Inflammatory macrophage (primary cell): ENCODE measurements at places on chromosomes 11 and 22.

DNA sequence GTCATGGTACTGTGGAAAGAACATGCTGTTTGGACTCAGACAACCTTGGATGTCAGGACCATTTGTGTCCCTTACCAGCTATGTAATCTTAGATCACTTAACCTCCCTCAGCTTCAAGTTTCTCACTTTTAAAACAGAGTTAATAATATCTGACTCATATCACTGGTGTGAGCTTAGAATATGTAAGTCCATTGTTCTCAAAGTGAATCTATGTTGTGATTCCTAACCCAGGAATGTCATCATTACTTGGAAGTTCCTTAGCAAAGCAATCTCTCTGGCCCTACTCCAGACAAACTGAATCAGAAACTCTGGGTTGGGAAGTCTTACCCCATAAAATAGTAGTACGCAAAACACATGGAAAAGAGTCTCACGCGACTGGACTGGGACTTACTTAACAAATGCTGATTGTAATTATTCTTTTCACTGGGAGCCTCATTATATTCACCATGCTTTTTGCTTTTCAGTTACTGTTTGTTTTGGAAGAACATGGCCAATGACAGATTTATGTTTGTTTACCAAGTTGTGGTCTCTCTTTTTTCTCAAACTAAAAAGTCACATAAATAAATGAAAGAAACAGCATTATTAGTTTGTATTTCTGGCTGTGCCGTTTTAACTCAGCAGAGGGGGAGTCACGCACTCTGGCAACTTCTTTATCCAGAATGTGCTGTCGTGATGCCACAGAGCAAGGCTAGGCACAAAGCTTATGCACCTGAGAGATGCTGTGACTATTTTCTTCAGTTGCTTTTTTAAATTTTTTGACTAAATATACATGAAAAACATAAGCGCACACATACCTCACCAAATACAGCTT, 217.7 kb upstream of the CTSC start:
- no peak for DNase-seq

DNA sequence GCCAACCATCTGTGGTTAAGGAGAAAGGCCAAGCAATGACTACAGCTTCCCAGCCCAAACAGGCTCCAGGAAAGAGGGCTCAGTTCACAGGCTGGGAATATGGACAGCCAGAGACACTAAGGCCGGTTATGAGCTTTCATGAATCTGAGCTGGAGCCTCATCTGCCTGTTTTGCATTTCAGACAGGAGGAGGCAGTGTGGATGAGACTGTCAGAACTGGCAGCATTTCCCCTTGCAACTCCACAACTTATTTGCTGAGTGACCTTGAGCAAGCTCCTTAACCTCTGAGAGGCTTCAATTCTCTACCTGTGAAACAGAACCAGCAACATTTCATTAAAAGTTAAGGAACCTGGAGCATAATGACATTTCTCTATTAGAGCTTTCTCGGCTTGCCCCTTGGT, 264.0 kb downstream of the ETS1 start:
- no peak for DNase-seq

DNA sequence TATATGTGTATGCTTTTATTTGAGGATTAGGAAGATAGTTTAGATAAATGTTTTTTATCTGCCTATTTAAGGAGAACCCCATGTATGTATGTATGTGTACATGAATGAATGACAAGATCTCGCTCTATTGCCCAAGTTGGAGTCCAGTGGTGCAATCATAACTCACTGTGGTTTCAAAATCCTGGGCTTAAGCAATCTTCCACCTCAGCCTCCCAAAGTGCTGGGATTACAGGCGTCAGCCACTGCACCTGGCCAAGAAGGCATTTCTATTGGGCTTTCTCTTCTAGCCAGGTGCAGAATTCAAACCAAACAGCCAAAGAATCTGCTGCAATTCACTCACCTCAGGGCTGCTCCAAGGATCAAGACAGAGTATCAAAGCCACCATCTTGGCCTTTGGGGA, 25.5 kb upstream of the DGKZ start:
- DNase-seq: peak; percentile 86

GRCh38 chr22:45832180-45832579, 144.8 kb downstream of the WNT7B start:
- DNase-seq: no peak

GRCh38 chr11:73229321-73229895, 11.3 kb downstream of the P2RY2 start:
- DNase-seq: no peak

DNA sequence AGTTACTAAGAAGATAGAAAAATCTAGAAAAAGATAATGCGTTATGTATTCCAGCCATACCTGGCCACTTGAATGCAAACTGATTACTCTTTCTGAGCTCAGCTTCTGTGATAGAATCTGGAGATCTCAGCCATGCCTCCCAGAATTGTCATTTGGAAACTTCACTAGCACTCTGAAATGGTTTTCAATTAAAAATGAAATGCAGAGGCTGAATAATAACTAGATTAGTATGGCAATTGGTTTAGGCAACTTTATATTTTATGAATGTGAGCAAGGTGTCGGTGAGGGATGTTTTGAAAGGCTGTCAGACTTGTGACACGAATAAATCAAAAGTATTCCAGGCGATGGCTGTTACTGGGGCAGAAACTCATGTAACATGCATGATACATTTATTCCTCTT, 128.8 kb upstream of the SORL1-AS1 start:
- DNase-seq: no peak

DNA sequence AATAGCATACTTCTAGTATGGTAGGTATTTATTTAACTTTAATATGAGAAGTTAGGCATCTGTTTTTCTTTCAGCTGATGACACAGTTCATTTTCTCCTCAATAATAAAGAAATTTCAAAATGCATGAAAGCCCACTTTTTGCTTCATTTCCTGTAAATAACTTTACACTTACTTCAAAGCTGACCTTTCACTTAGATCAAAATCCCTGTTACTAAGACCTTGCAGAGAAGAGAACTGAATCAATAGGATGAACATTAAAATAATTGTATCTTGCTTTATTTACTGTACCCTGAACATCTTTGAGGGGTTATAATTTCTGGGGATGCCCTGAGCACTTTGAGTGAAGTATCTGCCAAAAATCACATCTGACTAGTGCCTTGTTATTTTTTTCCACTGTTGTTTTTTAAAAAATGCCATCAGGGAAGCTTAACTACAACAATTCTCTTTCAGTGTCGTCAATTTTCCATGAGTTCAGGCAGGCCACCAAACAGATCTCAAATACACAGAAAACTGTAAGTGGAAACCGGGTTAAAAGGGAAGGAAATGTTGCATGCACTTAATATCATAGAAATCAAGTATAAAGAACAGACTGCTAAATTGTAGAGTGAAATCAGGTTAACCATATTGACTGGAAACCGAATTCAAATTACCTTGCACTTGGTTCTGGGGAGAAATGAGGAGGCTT, 206.2 kb downstream of the MAML2 start:
- DNase-seq: no peak

- peak; percentile 26 for DNase-seq
Observed at GRCh38 chr11:114262681-114263512, 33.3 kb upstream of the NNMT start.

DNA sequence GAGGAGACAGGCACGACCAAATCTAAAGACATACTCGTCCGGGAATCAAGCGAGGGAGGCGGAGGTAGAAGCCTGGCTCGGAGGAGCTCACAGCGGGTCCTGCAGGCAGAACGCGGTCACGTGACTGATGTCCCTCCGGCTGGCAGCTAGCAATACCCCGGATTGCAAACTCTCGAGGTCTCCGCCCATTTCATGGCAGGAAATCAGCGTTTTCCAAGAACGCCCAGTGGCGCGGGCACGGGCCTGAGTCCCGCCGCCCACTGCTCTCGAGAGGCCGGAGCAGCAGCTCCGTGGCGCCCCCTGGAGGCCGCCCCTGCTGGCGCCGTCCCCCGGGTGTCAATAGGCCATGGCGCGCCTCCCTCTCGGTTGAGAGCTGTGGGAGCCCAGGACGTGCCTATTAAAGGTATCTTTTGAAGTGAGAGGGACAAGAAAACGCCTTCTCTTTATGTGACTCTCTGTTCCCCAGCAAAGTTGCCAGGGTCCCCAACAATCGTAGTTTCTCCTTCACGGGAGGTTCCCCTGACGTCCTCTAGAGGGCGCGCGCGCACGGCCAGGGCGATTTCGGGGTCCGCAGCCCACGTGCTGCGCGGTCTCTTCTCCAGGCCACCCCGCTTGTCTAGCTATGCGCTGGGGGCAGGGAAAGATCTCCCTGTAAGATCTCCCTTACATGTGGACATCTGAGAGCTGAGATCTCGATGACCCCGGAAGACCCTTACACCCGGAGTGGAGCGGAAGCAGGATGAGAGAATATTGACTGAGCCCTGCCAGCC, 37.3 kb upstream of the RBFOX2 start:
- peak; percentile 78 for DNase-seq

DNA sequence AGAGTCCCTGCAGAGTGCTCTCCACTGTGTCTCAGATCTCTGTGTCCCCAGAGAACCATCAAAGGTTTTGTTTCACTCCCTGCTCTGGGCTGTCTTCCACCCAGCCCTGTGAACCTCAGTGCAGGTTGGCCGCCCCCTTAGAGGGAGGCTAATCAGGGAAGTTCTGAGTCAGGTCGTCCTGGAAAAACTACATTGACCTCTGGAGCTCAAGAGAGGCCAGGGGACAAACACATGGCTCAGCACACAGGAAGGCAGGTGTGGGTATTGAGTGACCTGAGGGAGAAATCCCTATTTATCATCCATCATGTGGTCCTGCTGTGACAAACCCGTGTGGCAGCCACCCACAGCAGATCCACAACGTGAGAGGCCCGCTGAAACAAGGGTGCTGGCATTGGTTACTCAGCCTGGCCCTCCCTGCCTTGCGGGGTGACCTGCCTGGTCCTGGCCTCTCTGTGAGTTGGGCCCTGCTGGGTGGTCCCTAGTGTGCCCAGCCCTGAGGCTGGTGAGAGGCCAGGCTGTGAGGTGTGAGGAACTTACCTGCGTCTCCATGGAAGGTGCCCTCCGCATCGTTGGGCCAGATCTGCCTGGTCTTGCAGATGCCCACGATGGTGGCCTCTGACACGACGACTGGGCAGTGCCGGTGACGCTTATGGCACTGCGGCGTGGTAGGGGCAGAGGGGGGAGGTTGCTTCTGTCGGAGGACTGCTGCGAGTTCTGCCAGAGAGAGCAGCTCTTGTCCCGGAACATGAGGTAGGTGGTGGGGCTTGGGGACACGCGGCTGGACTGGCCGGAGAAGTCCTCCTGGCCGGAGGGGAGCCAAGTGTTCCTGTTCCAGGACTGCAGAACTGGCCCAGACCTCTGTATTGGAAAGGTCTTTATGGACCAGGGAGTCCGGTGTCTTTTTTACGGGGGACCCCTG, 669 bp upstream of the BCR start:
- DNase-seq: no peak

DNA sequence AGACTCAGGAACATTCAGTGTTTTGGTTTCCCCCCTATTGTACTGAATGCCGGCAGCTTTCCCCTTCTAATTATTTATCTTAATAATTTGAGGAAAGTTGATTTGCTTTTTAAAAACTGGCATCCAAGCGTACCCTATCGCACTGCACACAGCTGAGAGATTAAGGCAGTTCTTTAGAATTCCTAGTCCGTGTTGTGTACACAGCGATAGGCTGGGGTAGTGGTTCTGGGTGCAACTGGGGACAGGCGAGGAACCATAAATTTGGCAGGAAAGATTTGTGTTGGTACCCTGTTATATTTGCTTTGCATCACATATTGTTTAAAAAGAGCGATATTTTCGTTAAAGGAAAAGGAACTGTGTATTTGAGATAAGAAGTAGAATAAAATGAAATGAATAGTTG, 39.2 kb downstream of the PTPRJ start:
- DNase-seq: no peak

GRCh38 chr22:35995348-35995747, 33.3 kb downstream of the RBFOX2 start:
- no peak for DNase-seq

GRCh38 chr22:40423882-40424640, 53.7 kb downstream of the SGSM3 start:
- no peak for DNase-seq

GRCh38 chr11:107494055-107494454, 36.4 kb upstream of the CWF19L2 start:
- no peak for DNase-seq

GRCh38 chr11:33377412-33378370, 120.5 kb downstream of the HIPK3 start:
- no peak for DNase-seq

- peak; percentile 20 for DNase-seq
Observed at GRCh38 chr22:37661160-37661924, 2.8 kb downstream of the PDXP start.

GRCh38 chr11:114354076-114354475, 46.2 kb downstream of the C11orf71 start:
- DNase-seq: no peak

DNA sequence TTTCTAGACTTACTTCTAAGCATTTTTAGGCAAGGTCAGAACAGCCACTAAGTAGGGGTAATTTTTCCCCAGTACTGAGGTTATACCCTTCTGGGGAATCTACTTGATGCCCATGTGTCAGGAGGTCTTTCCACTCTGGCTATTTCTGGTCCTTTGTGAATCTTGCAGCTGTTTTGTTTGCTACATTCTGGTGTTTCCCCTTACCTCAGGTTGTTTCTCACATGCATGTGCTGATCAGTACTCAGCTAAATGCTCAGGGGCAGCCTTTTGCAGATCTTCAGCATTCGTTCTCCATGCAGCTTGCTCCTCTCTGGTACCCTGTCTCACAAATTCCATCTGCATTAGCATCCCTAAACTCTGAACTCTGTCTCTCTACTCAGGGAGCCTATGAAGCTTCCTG, 303.6 kb downstream of the SOX6 start:
- DNase-seq: no peak

- no peak for DNase-seq
Observed at GRCh38 chr11:119854521-119854920, 125.5 kb upstream of the NECTIN1 start.

DNA sequence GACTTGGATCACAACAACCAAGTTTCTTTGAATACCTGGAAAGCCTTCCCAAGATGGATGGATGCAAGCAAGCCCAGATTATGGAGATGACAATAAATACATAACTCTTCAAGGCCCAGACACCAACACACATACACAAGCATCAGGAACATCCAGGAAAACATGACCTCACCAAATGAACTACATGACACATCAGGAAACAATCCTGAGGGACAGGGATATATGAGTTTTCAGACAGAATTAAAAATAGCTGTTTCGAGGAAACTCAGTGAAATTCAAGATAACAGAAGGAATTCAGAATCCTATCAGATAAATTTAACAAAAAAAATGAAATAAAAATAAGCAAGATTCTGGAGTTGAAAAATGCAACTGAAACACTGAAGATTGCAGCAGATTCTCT, 659.4 kb downstream of the METTL15 start:
- DNase-seq: no peak

GRCh38 chr11:86068951-86069407, at the start of gene PICALM:
PICALM (minus strand) TSS chr11:86069084; CDS start chr11:86068780, 304 bp downstream.
- DNase-seq: peak; percentile 99

DNA sequence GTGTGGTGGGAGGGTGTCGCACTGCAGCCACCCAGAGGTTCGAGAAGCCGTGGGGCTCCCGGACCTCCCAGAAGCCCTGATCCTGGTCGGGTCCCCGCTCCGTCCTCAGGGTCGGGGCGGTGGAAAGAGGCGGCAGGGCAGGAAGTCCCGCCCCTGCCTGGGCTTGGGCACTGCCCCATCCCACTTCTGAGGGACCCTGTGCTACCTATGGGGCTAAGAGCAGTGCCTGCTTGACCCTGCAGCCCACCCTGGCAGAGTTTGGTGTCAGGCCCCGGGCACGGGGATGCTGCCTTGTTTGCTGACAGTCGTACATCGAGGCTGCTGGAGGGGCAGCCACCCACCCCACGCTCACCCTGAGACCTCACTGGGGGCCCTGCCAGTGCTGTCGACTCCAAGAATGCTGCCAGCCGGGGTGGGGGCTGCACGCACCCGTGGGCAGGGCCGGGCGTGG, 19.4 kb downstream of the RNH1 start:
- DNase-seq: no peak
